NCI-H748 treated with DMSO at 0.1 percent for 48 hours (cell line): ENCODE measurements at places on chromosomes 7 and 10.

DNA sequence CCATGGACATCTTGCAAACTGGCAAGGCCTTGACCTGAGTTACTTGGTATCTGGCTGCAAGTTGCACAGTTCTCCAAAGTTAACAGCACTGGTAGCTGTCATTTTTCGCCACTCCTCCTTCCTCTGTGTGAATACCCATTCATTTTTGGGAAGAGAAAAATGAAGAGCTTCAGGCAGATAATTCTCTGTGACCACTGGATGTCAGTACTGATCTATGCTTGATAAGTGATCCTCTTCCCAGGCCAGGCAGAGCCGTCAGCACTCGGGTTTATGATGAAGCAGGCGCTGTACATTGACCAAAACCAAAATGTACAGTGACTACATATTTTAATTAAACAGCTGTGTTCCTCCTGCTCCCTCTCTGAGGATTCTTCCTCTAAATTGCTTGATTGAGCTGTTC, 55.9 kb upstream of the PDZD8 start:
- peak; percentile 3 for DNase-seq

GRCh38 chr7:135386181-135386580, 123.7 kb downstream of the CNOT4 start:
- no peak for DNase-seq

GRCh38 chr10:45071043-45071813, 70.5 kb downstream of the ZNF22 start:
- DNase-seq, result no peak

DNA sequence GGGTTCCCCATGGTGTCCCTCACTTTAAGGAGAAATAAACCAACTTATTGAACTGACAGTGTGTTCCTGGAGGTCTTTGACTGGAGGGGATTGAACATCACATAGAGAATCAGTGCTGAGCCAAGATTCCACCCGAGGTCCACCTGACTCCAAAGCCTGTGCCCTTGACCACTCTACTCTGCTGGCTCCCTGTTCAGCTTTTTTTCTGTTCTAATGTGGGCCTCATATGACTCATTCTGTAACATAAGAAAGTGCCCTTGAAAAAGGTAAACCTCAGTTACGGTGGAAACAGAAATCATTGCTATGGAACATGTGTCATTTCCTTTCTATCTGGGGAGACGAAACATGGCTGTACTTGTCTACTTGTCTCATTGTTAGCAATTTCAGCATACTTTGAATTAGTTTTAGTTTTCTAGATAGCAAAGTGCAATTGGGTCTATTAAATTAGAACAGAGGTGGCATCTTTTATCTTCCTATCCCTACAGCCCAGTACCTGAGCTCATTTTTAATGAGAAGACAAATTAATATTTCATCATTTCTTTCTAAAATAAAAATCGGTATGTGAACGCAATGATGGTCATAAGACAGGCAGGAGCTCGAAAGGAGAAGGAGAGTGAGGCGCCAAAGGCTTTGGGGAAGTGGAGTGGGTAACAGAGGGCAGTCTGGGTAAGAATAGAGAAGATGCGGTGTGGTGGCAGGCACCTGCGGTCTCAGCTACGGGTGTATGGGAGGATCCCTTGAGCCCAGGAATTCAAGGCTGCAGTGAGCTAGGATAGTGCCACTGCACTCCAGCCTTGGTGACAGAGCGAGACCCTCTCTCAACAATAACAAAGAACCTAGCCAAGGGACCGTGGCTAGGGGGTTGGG, 1.5 kb downstream of the GSDME start:
- no peak for DNase-seq

GRCh38 chr7:491292-491957, 28.2 kb downstream of the PDGFA start:
- DNase-seq, result no peak

GRCh38 chr10:72712136-72712535, 20.2 kb downstream of the MCU start:
- no peak for DNase-seq

DNA sequence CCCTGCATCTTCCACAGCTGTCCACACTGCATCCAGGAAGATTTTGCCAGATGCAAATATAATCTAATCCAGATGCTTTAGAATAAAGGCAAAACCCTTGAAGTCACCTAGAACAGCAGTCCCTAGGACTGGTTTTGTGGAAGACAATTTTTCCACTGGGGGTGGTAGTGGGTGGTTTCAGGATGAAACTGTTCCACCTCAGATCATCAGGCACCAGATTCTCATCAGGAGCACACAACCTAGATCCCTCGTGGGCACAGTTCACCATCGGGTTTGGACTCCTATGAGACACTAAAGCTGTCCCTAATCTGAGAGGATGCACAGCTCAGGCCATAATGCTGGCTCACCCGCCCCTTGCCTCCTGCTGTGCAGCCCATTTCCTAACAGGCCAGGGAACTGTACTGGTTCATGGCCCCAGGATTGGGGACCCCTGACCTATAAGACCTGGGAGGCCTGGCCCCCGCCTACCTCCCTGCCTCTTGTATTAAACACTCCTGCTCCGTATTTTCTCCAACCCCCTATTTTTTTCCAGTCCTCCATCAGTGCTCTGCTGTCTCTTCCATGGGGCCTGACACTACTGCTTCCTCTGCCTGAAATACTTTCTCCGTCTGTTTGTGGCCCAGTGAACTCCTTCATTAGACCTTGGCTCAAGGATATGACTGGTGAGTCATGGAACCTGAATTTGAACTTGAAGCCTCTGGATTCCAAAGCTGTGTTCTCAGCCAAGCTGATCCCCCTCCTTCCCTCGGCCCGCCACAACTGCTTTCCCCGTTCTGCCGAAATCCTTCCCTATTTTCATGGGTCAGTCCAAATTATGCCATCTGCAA, 79.9 kb upstream of the RHEB start:
- no peak for DNase-seq

GRCh38 chr7:102273749-102274712, 12.6 kb upstream of the SH2B2 start:
- no peak for DNase-seq
